ENCODE measurements at places on chromosomes 1 and 21.

DNA sequence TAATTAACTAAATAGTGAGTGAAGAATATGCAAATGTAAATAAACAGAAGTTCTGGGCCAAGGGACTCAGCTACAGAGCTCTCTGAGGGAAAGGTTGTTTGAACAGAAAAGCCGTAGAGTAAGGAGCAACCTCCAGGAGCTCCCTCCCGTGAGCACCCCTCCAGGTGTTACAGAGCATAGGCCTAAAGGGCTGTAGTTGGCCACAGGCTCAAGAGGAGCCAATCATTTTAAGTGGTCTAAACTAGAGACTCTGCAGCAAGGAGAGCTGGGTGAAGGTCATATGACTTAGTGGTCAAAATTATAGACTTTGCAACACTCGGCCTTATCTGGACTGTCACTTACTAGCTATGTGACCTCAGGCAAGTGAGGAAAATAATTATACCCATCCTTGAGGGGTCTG, 19.1 kb upstream of the RXRG start:
- no peak for DNase-seq

DNA sequence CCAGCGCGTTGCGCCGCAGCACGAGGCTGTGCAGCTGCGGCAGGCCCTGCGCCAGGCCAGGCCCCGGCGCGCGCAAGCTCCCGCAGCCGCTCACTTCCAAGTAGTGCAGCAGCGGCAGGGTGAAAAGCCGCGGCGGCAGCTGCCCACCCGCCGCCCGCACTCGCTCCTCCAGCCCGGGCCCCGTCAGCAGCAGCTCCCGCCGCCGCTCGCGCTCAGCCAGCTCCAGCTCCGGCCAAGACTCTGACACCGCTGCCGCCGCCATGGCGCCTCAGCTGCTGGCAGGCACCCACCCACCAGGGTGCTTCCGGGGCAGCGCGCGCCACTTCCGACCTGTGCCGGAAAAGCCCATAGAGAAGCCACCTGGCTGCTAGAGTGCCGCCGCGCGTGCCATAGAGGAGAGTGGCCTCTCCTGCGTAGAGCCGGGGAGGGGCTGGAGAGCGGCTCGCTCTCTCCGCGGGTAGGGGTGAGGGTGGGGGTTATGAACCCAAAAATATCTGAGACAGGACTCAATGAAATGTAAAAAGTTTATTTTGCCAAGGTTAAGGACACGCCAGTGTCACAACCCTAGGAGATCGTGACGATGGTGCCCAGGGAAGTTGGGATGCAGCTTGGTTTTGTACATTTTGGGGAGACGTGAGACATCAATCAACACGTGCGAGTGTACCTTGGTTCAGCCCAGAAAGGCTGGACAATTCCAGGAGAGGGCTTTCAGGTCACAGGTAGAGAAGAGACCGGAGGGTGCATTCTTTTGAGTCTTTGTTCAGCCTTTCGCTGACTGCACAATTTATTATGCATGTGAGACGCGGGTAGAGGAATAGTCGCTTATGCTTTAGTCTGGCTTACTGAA, at the start of gene LRRC47:
Gene LRRC47, minus strand, starts transcription at position 284 of the 847 bp plus-strand sequence. Its CDS starts 22 bp downstream, at position 262.
- DNase-seq = peak; percentile 83

DNA sequence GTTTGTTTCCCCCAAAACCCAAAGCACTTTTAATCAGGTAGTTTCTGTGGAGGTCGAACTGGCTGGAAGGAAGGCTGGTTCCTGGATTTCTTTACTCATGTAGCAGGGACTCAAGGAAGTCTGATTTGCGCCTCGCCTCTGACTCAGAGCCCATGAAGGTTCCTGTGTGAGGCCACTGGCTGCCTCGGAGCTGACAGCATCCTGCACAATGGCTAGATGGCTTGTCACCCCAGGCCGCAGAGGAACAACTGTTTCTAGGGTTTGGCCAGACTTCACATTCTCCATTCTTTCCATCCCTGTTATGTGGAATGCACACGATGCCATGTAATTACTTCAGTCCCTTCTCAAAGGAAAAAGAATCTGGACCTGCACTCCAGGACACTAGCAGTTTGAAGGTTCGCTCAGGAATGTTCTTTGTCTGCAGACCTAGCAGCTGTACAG, 39.1 kb upstream of the PRSS38 start:
- DNase-seq = no peak

- no peak for DNase-seq
Observed at GRCh38 chr1:152884506-152884905, 6.4 kb downstream of the SMCP start.

Data from HL-60 (cell line).